ENCODE measurements at places on chromosomes 7 and 10.

DNA sequence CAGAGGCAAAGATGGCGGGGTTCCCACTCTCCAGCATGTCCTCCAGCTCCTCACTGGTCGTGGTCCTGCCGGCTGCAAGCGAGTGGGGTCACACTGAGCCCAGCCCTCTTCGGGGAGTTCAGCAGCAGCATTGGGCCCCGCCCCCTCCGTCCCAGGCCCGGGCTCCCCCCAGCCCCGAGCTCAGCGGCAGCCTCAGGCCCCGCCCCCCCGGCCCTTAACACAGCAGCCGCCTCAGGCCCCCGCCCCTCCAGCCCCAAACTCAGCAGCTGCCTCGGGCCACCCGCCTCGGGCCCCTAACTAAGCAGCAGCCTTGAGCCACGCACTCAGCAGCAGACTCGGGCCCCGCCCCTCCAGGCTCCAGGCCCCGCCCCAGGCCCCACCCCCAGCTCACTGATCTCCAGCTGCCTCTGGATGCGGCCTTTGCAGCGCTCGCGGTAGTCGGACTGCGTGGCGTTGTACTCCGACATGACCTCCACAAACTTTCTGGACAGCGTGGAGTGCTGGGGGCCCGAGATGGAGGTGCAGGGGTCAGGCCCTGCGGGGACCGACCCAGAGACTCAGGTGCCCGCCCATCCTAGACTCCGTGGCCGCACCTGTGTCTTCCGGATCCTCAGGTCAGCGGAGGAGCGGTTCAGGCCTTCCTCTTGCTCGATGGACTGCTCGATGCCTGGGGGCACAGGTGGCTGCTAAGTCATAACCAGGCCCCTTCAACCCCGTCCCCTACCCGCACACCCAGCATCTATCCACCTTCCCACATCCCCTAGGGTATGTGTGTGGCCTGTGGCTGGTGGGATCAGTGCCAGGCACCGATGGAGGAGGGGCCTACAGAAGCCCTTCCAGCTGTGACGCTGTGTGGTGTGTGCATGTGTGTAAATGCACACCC, 15.5 kb downstream of the STX1A start:
- DNase-seq: peak; percentile 52

DNA sequence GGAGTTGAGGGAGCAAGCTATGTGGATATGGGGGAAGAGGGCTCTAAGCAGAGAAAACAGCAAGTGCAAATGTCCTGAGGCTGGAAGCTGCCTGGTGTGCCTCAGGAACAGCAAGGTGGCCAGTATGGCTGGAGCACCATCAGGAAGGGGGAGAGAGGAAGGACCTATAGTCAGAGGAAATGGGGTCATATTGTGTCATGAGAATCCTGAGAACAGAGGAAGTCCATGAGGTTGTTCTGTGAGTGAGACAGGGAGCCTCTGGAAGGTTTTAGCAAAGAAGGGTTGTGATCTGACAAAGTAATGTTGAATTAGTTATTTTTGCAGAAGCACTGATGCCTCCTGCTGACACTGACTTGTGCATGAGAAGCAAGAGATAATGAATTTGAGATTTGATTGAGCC, 204.3 kb downstream of the PTEN start:
- DNase-seq: no peak

DNA sequence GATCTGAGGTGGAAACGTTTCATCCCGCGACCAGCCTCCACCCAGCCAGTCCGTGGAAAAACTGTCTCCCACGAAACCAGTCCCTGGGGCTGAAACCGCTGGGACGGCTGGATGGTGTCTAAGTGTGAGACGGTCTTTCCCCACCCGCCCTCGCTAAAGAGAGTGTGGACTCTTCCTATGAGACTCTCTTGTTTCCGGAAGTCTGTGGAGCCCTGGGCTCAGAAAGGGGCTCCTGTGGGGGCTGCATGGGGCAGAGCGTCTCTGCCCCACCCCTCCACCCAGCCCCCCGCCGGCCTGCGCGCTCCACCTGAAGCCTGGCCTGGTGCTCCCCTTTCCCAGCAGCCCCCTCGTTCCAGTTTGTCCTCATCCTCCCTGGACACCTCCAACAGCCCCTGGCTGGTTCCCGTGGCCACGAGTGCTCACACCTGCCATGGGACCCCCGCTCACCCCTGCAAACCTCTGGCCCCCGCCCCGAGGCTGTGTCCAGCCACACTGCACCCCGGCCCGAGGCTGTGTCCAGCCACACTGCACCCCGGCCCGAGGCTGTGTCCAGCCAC, 28.7 kb downstream of the CFAP46 start:
- no peak for DNase-seq

- DNase-seq: no peak
Measured at GRCh38 chr7:100679927-100680575, 6.5 kb downstream of the GNB2 start.

- no peak for DNase-seq
Measured at GRCh38 chr10:15678851-15679250, 40.9 kb downstream of the ITGA8 start.

DNA sequence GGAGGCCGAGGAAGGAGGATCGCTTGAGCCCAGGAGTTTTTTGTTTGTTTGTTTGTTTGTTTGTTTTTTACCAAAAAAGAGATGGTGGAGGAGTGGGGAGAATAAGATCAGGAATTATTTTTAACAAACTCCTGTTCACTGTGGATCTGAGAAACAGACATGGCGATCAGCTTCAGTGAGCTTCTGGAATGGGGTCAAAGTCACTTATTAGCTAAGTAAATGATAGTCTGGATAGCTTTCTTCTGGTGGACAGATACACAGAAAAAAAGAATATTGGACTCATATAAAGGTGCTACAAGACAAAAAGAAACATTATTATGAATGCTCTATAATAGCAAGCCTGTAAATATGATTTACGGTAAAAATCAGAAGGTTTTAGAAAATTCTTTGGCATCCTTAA, 85.1 kb downstream of the POU6F2 start:
- no peak for DNase-seq
